ENCODE measurements at places on chromosomes 13 and 19.

GRCh38 chr13:48939728-48940127, 36.0 kb upstream of the FNDC3A start:
- DNase-seq: no peak

GRCh38 chr13:81058211-81058915, 717.4 kb upstream of the SPRY2 start:
- no peak for DNase-seq

DNA sequence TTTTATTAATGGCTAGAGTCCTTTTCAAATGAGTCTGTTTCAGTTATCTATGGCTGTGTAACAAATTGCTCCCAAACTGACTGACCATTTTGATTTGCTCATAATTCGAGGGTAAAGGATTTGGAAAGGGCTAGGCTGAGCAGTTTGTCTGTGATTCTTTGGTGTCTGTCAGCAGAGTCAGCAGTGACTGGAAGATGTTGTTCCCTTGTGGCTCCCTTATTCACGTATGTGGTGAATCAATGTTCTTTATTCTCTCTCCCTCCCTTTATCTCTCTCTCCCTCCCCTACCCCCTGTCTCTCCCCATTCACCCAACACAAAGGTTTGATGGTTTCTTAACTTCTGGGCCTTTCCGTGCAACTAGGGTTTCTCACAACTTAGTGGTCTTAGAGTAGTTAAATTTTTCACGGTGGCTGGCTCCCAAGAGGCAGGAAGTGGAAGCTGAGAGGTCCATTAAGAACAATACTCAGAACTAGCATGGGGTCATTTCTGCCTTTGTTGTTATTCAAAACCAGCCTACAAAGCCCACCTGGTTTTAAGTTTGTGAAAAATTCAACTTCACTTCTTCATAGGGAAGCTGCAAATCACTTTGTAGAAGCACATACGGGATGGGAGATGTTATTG, 772.5 kb upstream of the SLITRK1 start:
- DNase-seq: no peak

DNA sequence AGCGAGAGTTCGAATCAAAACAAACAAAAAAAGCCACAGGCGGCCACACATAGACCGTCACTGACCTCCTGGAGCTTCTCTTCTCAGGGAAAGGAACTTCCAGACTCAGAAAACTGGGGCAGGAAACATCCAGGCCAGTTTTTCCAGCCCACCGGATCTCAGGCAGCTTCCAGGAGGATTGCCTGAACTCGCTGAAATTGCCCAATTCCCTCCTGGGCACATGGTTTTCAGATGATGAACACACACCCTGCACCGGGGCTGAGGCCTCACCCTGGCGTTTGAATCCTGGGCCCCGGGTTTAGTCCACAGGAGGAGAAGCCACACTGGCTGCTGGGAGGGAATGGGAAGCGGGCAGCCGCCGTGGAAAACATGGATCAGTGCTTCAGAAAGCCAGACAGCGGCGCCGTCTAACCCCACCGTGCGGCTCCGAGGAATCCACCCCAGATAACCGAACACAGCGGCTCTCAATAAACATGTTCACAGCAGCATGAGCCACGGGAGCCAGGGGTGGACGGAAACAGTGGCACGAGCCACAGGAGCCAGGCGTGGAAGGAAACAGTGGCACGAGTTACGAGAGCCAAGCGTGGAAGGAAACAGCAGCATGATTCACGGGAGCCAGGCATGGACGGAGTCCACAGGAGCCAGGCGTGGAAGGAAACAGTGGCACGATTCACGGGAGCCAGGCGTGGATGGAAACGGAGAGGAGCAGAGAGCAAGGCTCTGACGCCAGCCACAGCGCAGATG, 18.2 kb upstream of the PTBP1 start:
- peak; percentile 85 for DNase-seq

DNA sequence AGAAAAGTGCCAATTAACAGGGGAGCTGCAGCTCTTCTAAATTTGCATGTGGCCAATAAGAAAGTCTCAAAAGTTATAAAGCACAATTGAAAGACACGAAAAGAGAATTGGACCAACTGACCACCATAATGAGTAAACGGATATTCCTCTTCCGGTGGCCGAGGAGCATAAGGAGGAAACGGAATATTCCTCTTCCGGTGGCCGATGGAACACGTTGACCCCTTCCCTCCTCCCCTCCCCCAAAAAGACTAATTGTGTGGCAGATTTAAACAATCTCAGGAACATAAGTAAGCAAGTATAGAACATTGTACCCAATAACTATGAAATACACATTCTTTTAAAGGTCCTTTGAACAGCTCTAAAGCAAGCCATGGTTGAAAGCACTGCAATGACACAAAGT, 41.2 kb upstream of the TUBGCP3 start:
- no peak for DNase-seq

DNA sequence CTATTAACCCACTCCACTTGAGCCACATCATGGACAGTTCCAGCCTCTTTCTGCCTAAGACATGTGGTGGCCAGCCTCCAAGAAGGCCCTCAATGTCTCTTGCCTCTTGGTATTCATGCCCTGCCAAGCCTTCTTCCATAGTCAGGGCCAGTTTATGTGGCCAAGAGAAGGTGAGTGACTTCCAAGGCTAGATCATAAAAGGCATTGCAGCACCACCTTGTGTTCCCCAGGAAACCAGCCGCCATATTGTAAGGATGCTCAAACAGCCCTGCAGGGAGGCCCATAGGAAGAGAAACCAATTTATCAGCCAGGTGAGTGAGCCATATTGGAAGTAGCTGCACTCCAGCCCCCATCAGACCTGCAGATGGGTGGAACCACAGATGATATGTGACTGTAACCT, 12.3 kb upstream of the DNMT1 start:
- no peak for DNase-seq

GRCh38 chr19:343941-344624, 513 bp downstream of the MIER2 start:
- peak; percentile 88 for DNase-seq

GRCh38 chr19:39384839-39385568, 5.9 kb downstream of the PAF1 start:
- no peak for DNase-seq

DNA sequence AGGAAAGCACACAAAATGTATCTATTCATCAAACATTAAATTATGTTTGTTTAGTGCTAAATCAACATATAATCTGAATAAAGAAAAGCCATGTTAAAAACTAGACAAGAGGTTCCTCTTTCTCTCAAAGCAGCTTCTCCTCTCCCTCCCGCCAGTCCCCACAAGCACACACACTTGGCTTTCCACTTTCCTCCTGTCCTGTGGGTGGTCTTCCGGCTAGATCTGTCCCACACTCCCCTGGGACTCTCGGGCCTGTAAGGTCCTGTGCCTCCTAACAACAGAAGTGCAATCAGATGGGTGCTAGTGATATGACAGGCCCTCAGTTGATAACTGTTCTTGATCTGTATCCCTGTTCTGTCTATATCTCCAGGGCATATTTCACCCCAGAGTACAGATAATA, 45.6 kb upstream of the RAP2A start:
- DNase-seq: no peak

DNA sequence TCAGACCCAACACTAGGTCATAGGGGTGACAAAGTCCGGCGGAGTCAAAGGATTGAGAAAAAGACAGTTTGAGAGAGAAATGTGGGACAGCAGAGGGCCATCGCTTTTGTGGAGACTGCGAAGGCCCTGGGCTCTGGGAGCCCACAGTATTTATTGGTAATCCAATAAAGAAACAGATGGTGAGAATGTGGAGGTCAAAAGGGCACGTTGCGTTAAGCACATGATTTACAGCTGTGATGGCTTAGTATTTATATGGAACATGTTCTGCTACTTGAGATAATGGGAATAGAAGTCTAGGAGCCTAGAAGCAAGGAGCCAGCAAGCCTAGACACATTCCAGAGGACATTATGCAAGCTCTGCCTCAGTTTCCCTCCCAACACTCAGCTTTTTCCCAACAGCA, 2521.1 kb downstream of the PCDH9 start:
- no peak for DNase-seq

- DNase-seq: no peak
These were observed 60.5 kb downstream of the MAP4K1 start for GRCh38 chr19:38557205-38557799.

GRCh38 chr19:39080431-39080830, 3.7 kb upstream of the ACP7 start:
- DNase-seq: no peak

- DNase-seq: peak; percentile 91
These were observed 1.5 kb downstream of the MYADM start for GRCh38 chr19:53868892-53869804.

DNA sequence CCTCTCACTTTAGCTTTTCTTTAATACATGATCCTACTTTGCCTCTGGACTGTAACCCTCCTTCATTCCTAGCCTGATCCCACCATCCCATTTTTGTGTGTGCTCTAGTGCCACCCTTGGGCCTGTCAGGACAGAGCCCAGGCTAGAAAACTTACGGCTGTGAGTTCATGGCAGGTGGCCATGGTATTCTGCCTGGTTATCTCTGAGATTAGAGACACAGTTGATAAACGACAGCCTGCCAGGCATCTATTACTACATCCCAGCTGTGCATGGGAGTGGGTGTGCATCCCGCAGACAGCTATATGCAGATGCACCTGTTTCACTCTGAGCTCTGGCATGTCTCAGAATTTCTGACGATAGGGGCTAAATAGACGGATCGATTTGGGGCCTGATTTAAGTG, 110.9 kb downstream of the HS6ST3 start:
- no peak for DNase-seq

GRCh38 chr19:32067685-32068084, 277.7 kb upstream of the ZNF507 start:
- no peak for DNase-seq

GRCh38 chr13:109249780-109250528, 536.4 kb downstream of the IRS2 start:
- no peak for DNase-seq

GRCh38 chr13:43196750-43197370, 173.5 kb downstream of the DNAJC15 start:
- DNase-seq: no peak

- peak; percentile 7 for DNase-seq
These were observed 36.6 kb downstream of the MUC16 start for GRCh38 chr19:8973501-8974091.

- no peak for DNase-seq
These were observed 117.7 kb downstream of the KCNRG start for GRCh38 chr13:50132904-50133357.

- no peak for DNase-seq
These were observed 149.4 kb downstream of the STK24 start for GRCh38 chr13:98427331-98427995.

DNA sequence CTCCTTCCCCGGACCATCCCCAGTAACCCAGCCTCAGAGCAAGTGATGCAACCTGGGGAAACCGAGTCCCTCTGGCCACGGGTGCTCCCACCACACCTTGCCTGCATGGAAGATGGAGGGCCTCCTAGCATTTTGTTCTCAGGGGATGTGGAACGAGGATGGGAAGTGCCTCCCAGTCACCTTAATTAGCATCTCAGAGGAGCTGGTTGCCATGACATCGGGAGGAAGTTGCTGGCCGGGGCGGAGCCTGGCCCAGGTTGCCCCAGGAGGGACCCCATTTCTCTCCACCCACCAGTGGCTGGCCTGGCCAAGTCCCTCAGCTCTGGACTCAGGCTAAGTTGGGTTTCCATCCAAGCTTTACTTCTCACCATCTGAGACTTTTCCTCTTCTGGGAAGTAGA, 24.1 kb upstream of the PTPRS start:
- DNase-seq: no peak

- no peak for DNase-seq
These were observed 691.1 kb downstream of the UQCRFS1 start for GRCh38 chr19:28521614-28522544.

DNA sequence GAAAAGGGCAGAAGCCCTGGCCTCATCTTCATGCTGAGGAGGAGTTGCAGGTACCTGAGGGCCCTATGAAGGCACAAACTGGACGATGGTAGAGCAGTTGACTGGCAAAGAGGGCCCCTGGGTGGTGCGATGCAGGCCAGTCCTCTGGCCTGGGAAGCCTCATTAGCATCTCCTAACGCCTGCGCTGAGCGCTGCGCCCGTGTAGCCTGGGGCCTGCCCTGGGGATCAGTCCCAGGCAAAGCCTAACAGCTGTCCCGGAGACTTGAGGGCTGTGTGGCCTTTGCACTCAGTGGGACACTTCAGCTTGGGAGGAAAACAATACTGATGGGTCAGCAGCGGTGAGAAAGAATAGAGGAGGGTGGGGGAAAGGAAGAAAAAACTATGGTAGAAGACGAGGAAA, 187.7 kb downstream of the RAP2A start:
- DNase-seq: no peak

- no peak for DNase-seq
These were observed 216 bp downstream of the SH2D3A start for GRCh38 chr19:6767081-6767356.

DNA sequence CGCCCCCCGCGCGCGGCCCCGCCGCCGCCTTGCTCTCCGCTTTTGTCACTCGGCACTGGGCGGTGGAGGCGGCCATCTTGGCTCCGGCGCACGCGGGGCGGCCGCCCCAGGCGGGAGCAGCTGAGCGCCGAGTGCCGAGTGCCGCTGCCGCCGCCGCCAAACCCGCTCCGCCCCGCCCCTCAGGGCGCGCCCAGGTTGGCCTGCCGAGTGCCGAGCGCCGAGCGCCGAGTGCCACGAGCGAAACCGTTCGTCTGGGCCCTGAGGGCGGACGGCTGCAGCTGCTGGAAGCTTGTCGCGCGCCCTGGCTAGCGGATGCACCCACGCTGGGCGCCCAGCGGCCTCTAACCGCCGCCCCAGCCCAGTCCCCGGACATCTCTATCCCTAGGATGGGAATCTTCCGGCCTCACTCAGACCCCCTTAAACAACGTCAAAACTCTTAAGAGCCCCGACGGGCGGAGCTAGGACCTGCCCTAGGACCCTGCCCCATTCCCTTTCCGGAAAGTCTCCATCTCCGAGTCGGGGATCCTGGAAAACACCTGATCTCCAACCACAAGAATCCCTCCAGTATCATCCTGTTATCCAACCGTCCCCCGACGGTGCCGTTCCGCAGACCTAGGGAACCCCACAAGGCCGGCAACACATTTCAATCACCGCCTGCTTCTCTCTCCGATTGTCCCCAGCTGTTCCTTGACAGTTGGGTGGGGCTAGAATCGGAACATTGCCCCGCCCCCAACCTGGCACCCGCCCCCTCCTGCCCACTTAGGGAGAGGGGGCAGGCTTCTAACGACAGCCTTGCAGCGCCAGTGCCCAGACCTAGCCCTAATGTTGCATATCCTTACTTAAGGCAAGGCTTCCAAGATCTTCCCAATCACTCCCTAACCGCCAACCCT, 14.1 kb upstream of the AKAP8L start:
- DNase-seq: peak; percentile 99

DNA sequence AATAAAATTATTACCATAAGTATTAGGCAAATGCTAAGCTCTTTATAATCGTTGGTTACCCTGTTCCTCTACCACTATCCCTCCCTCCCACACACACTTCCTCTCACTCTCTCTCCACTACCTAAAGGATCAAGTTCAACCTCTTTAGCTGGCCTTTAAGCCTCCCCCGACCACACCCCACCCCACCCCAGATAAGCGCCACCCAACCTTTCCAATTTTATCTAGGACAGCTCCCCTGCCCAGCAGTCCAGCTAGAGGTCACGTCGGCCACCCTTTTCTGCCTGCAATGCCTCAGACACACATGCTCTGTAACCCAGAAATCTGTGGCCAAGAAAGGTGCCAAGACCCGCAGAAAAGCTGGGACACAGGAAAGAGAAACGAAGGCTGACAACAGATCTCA, 1.1 kb downstream of the LYPD4 start:
- no peak for DNase-seq

Data from AG08396 (cell line).